ENCODE measurements at places on chromosomes 7 and 10.

GRCh38 chr7:156966387-156966786 is 16.9 kb downstream of the NOM1 start:
- no peak for DNase-seq

DNA sequence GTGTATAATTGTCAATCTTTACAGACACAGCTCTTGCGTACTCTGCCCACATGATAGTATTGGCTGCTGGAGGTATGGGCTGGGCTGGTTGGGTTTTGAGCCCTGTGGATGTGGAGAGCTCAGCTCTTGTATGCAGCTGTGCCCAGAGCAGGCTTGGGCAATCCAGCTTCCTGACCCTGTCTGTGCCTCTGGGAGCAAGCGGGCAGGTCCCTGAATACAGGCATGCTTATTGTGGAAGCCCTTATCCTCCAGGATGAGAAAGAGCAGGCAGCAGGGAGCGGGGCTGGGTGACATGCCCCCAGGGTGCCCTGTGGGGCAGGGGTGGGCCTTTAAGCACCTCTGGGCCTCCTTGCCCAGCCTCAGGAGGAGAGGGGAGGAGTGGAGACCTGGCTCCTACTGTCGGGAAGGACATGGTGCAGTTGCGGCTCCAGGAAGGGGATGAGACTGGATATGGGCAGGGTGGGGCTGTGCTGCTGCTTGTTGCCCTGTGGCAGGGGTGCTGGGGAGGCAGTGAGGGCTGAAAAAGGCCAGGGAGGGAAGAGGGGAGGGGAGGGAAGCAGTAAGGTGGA is 32.7 kb upstream of the SH2D4B start:
- DNase-seq = no peak

- no peak for DNase-seq
Observed at GRCh38 chr10:78214955-78215354, 181.3 kb downstream of the RPS24 start.

- no peak for DNase-seq
Observed at GRCh38 chr10:71964743-71965515, 734 bp downstream of the CHST3 start.

DNA sequence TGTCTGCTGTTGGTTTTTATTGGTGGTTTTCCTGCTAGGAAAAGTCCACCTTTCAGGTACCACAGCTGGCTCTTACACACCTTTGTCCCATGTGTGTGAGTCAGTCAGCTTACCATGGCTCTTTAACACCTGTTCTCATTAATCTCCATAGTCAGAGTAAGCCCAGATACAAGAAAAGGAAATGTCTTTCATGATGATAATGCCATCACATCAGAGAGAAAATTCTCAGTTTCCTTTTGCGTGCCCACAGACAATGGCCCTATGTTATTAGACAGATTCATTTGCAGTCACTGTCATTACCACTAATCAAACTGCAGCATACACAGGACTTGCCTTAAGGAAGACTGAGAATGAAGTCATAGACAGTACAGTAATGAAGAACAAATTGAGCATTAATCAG is 1583.6 kb upstream of the LRRTM3 start:
- DNase-seq = no peak

DNA sequence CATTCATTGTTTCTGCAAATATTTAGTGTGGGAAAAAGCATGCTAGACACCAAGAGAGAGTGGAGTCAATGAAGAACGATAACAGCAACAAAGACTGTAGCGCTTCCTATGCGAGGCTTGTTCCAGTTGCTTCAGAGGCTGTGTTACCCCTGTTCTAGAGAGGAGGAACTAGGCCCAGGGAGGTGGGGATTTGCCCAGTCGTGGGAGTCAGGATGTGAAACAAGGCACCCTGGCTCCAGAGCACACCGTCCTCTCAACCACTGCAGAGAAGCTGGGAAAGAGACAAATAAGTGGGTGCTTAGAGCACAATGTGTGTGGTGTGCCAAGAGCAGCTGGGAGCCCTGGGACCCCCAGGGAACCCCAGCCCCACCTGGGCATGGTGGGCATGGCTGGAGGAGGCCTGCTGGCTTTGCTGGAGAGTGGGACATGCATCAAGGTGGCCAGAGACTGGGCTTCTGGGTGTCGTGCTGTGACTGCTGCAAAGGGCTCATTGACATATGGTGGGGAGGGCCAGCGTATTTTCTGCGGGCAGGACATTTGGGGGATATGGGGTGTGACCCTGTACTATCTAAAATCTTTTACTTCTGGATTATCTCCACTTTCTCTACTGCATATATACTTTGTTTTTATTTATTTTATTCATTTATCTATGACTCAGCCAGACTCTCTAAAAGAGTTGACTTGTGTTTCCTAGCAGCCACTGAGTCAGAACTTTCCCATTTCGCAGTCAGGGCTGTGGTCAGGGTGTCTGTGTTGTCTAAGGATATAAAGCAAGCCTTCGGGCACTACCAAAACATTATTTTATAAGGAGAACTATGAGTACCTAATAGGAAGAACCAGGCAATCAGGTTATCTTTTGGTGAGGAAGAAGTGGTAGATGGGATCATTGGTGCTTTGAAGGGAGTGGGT is 95.4 kb downstream of the TCF7L2 start:
- DNase-seq = no peak

DNA sequence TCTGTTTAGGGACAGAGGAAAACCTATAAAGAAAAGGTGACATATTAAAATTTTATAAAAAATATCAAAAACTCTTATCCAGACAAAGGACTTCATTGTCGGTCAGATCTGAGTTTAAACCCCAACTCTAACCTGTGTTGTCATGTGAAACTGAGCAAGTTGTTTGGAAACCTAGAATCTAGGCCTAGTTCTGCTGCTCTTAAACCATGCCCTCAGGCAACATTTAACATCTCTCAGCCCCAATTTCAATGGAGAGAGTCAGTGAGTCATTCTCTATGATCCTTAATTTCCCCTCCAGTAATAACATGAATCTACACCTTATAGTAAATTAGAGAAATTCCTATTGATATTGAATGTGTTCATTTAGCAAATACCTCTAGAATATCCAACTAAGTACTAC is 192.3 kb downstream of the IMMP2L start:
- DNase-seq = no peak

DNA sequence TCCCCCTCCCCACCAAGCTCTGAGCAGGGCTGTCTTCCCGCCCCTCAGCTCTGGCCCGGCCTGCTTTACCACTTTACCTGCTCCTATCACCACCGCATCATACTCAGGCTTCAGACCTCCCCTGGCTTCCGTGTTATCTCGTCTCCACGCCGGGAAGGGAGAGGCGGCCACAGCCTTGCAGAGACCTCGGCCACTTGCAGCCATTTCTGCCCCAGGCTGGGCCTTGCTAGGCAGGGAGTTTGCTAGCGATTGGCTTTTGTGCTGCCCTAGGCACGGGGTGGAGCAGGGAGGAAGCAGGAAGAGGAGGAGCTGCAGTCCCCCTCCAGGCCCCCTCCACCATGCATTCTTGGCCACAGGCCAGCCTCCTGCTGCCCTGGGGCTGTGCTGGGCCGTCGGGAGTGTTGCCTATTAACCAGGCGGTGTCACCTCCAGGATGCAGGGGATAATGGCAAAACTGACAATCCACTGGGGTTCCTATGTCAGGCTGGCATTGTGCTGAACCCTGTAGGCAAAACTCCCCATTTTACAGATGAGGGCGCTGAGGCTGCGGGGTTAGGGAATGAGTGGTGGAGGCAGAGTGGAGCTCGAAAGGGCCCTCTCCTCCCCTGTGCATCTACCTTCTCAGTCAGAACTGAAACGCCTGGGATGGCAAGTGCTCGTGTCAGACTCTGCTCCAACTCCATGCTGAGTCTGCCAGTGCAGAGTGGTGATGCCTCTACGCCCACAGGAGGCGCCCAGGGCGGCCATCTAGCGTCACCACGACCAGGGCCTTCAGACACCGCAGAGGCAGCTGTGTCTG is at the start of gene PYROXD2:
Gene PYROXD2, minus strand, starts transcription at position 251 of the 799 bp plus-strand sequence. Its CDS starts 47 bp downstream, at position 204.
- peak; percentile 28 for DNase-seq

DNA sequence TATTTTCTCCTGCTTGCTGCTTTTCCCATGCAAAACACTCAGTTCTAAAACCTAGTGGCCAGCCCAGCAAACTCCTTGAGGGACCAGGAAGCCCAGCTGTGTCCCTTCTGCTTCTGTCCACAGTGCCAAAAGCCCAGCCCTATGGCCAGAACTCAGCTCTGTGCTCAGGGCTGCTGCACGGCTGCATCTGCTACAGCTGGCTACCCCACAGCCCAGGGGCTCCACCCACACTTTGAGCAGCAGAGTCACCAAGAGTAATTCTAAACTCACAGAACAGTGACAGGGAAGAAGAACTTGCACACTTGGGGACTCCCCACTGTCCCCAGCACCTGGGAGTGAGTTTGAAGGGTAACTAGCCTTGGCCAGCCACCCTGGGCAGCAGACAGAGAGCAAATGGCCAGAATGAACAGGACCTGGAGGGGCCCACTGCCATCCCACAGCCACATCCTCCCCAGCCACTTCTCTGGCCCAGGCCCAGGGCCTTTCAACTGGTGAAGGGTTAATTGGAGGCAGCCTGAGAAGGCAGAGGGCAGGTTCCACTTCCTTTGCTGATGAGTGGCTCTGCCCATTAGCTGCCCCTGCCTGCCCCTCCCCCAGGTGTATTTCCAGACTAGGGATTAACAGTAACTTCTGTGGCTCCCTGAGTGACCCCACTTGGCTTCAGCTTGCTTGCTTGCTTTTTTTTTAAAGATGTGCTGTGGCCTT is 28.1 kb upstream of the TRIM8 start:
- DNase-seq = no peak

DNA sequence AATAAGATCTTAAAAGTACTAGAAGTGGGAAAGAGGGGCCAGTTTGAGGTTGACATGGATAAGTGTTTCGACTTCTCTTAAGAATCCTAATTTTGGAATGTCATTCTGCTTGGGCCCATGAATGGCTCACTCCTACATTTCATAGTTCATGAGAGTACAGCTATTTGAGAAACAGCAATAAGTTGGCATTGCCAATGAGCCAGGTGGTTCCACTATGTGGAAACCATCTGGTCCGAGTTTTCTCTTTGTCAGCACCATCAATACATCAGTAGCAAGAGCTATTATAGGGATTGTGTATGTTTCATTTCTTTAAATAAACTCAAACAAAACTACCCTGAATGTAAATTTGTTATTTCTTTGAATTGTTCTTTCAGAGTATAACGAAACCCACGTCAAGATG is 78.1 kb upstream of the NEBL start:
- no peak for DNase-seq

Measured in T-helper 1 cell (primary cell).